ENCODE measurements at places on chromosomes 1 and 21.

GRCh38 chr1:43322506-43322905 is 15.1 kb upstream of the MPL start:
- no peak for DNase-seq

DNA sequence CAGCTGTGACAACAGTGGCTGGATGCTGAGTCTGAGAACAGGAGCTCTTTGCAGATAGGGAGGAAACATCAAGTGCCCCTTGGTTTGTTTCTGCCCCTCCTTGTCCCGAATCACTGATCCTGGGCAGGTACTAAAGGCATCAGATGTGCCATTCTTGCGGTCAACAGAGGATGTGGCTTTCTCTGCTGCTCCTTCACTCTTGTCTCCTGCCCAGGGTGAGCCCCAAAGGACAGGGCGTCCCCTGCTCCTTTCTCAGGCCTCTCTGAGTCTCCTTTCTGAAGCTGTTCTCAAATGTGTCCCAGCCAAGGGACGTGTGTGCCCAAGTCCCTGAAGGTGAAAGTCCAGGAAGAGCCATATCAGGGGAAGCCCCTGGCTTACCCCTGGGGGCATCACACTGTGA is 31.7 kb downstream of the SLC37A1 start:
- DNase-seq = no peak

DNA sequence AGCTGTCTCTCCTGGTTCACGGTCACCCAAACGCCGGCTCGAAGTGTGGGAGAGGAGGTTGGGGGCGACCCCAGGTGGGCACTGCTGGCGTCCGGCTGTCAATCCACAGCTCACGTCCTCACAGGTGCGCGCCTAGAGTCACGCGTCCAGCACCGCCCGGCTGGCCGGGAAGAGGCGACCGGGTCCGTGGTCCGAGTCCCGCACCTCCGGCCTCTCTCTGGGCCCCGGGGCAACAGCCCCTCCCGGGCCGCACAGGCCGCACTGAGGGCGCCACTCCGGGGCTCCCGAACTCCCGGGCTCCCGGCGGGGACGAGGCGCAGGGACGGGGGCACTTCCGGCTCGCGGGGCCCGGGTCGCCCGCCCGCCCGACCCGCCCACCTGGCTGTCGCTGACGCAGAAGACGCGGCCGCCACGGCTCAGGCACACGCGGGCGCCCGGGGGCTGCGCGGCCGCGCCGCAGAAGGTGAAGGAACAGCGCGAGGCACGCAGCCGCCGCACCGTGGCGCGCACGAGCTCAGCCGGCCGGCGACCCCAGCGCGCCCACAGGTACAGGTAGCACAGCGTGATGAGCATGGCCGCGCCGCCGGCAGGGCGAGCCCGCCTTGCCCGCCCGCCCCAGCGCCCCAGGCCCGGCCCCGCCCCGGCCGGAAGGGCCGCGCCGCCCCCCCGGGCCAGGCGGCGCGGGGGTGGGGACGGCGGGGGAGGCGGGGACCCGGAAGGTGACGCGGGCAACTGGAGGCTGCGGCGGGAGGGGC is at the start of gene HLCS:
Gene HLCS, minus strand, starts transcription at position 604 of the 755 bp plus-strand sequence. Its CDS starts 31 bp downstream, at position 573.
- DNase-seq = peak; percentile 17

- no peak for DNase-seq
Observed at GRCh38 chr1:16232316-16232710, 4.7 kb downstream of the CPLANE2 start.

DNA sequence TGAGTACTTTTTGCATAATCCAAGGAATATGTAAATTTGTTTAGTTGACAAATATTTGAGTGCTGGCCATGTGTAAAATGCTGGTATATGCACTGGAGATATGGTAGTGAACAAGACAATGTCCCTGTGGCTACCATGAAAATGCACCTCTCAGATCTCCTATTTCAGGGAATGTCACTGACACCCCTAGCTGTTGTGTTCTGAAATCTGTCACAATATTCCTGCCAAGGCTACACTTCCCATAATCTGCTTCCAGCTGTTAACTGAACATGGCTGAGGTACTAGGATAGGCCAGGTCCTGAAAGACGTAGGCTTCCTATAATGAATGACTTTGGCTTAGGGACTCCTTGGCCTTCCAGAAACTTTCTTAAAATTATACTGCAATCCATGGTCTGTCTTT is 197.8 kb downstream of the ZNF648 start:
- DNase-seq = no peak

DNA sequence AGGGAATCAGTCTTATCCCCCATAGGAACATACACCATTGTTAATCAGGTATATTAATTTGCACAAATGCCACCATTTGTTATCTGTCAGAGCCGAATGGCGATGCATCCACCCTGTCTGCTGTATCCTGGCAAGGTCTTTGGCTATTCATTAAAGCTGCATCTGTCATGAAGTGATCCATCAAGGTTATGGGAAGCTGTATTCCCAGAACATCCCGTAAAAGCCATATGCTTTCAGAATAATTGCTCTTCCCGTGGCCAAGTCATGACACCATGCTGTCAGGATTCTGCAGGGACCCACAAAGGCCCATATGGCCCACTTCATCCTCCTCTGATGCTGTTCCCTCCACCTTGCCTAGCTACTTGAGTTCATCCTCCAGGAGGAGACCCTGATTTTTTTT is 103.9 kb downstream of the RAVER2 start:
- DNase-seq = no peak

GRCh38 chr21:32764186-32764585 is 7.4 kb downstream of the PAXBP1 start:
- DNase-seq = no peak

DNA sequence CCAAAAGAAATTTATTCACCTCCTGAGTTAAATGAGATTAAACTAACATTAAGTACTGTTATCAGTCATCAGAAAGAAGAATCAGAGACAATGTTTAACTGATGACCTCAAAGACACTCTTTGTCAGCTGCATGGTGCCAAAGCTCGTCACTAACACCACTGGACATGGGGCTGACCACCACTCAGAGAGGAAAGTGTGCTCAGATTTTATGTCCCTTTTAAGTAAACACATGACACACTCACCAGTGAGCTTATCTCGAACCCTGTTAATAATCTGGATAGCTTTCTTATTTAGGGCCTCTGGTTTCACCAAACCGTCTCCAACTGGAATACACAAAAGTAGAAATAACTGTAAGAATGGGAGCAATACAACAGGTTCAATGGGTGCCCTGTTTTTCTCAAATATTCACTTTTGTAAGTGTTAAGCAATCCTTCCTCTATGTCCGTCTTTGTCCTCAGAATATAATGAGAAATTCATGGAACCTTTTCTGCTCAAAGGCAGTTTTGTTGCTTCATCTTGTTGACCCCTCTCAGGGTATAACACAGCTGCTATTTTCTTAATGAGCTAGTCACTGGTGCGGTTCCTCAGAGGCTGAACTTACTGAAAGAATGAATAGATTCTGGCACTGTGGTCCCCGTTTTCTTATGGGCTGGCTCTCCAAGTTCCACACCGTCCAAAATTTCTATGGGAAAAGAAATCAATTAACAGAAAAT is 9.5 kb upstream of the EXOSC10 start:
- DNase-seq = no peak

DNA sequence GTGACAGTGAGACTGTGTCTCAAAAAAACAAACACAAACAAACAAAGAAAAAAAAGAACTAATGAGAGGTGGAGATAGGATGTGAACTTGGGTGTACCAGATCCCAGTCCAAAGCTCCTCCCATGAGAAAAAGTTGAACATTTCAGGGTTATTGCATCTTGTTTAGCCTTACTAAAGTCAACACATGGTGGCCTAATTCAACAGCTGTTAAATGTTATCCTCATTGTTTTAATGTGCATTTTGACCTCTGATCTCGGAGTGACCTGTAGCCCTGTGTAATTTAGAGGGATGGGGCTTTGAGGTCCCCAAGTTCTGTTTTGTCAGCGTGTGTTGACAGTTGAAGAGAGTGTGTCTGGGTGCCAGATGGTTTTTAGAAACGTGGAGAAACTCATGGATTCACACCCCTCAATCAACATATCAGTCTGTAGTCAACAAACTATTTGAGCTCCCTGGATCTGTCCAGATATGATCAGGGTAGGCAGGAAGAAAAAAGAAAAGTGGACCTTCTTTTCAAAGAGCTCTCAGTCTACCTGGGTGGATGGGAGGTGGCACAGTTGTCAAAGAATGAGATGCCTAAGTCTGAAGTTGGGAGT is 34.7 kb downstream of the PTPRU start:
- DNase-seq = no peak

DNA sequence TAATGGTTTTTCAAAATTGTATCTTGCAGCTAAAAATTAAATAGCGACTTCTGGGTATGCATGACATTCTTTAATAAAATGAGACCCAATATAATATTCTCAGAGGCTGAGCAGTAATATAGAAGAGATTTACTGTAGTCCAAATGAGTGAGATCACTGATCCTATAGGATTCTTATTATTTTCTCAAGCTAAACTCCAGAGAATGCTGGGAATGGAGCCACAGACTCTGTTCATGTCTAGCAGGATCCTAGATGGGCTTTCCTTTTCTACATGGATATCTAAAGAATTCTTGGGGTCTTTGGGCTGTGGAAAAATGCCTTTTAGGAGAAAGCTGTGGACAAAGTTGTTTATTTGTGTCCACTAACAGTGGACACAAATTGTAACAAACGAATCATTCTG is 150.7 kb upstream of the ZNF644 start:
- DNase-seq = no peak

DNA sequence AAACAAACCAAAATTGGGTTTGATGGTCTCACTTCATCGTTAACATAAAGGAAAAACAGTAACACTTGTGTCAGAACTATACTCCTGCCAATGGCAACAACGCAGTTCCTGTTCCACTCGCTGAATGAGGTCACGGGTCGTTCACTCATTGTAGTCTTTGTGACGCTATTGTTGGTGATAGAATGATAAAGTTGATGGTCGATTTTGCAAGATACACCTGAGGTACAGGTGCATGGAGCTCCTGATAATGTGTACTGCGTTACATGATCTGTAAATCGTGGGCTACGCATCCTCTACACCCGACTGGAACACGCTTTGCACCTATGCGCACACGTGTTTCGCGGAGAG is 391 bp upstream of the CENPS start:
- DNase-seq = no peak

GRCh38 chr1:45430490-45430889 is 60.5 kb downstream of the TESK2 start:
- no peak for DNase-seq

- no peak for DNase-seq
Observed at GRCh38 chr1:157110003-157110402, 10.4 kb upstream of the ETV3L start.

DNA sequence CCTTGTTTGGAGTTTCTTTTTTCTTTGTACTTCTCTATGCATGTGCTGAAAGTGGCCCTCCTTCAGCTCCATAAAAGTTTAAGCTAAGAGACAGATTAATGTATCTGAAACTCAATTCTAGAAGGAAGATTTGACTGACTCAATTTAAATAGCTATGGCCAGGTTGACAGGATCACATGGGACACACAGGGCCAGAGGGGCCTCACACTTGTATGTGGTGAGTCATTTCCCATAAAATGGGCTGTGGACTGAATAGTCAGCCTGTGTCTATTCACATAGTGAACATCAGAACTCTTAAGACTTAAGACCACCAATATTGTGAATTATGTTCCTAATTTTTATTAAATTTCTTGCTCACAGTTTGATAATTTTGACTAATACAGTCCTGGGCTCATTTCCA is 45.7 kb upstream of the DEPDC1 start:
- DNase-seq = no peak

- no peak for DNase-seq
Observed at GRCh38 chr1:240743705-240744104, 131.8 kb upstream of the GREM2 start.

- no peak for DNase-seq
Observed at GRCh38 chr1:189616893-189617292, 860.8 kb downstream of the BRINP3 start.

DNA sequence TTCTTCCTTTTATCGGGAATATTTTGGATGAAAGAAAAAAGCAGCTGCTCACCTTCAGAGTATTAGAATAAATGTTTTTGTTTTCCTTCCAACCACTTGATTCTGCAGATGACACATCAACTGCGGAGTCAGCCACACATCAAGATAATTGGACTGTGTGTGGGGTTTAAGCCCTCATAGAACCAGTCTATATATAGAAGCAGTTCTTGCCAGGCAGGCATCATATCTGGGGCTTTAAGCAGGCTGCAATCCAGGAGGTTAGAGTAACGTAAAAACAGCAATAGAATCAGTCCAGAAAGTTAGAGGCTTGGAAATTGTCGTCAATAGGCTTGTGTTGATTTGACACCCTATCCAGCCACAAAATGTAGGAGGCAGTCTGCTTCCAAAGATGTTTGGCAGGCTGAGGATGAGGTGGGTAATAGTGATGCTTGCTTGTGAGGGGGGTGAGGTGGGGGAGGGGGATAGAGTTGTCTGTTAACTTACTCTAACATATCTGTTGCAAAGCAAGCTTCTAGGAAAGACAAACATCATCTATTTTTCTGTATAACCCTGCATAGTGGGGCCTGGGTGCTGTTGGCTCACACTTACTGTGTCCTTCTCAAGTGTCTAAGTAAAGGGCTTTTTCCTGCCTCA is 64.8 kb downstream of the PEX14 start:
- DNase-seq = no peak

DNA sequence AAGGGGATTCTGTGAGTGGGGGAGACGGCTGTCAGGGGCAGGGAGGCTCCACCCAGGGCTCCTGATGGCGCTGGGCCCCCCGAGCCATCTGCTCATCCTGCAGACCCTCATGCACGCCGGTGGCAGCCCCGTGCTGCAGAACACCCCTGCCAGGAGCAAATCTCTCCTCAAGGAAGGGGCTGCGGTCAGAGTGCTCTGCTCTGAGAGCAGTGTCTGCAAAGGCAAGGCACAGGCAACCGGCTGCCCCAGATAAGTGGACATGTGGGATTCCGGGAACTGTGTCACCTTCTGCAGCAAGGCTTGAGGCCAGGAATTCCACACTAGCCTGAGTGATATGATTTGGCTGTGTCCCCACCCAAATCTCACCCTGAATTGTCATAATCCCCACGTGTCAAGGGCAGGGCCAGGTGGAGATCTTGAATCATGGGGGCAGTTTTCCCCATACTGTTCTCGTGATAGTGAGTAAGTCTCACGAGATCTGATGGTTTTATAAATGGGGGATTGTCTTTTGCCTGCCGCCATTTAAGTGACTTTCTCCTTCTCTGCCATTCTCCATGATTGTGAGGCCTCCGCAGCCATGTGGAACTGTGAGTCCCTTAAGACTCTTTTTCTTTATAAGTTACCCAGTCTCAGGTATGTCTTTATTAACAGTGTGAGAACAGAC is 101.0 kb downstream of the PDE9A start:
- no peak for DNase-seq

DNA sequence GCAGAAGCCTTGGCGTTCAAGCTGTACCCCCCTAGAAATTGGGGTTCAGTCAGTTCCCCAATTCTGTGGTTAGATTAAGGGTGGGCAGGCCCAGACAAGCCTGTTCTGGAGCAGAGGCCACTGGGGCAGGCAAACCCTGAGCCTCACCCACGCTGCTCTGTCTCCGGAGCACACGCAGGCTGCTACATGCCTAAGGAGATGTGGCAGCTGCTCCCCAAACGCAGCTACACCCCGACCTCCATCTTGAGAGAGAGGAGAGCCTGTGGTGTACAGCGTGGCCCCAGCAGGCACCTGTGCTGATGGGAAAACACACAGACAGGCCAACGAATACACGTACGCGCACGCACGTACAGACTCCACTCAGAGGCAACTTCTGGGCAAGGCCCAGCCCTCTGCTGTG is 33.9 kb upstream of the GRHL3 start:
- DNase-seq = no peak

All from gastrocnemius medialis (tissue), 4 donors.